ENCODE measurements at places on chromosomes 5 and 9. TPM values are rescaled to one million over a fixed set of nuclear protein-coding genes. Genes with fewer than 3 reads are reported as not detected.

Gene PDCD1LG2
- total RNA-seq, result 6.9 TPM

Gene SEMA5A
- total RNA-seq, result 17.7 TPM

Gene LHX2
- not detected for total RNA-seq

Gene IFNA2
- total RNA-seq, result not detected

Gene PCDHB8
- 0.26 TPM for total RNA-seq

Gene MARCOL
- total RNA-seq, result not detected

Gene CD274
- total RNA-seq, result 5.9 TPM

Gene CENPK
- total RNA-seq, result 4.9 TPM

Gene ARAP3
- total RNA-seq, result 2.6 TPM

Gene P4HA2
- total RNA-seq, result 553 TPM

Gene PHYHD1
- total RNA-seq, result 20.0 TPM

Gene PCDHB14
- 0.77 TPM for total RNA-seq

Gene ST8SIA4
- 0.26 TPM for total RNA-seq
